ENCODE measurements at places on chromosomes 3 and 15. TPM values are rescaled to one million over a fixed set of nuclear protein-coding genes. Genes with fewer than 3 reads are reported as not detected.

The KY gene
- 0.29 TPM for total RNA-seq

The GOLGA6A gene
- not detected for total RNA-seq

The GABRB3 gene
- total RNA-seq, result 3.2 TPM

The C2CD4A gene
- 0.14 TPM for total RNA-seq

The GOLGA8R gene
- 5.3 TPM for total RNA-seq

The UBE3A gene
- total RNA-seq, result 93.1 TPM

The GUCA1C gene
- not detected for total RNA-seq

The STX19 gene
- 2.8 TPM for total RNA-seq

The SERPINI2 gene
- total RNA-seq, result not detected

The GOLGA8K gene
- 2.1 TPM for total RNA-seq

The SI gene
- not detected for total RNA-seq

The CMTM8 gene
- total RNA-seq, result 24.9 TPM

The TMEM108 gene
- 15.4 TPM for total RNA-seq
